ENCODE measurements at places on chromosomes 2 and 18.
A peak's percentile ranks its signal among the peaks of the same experiment; 100 is the strongest.

- DNase-seq = no peak
Measured at GRCh38 chr2:215535741-215536140, 99.9 kb upstream of the FN1 start.

GRCh38 chr2:15814946-15815345 lies 125.4 kb upstream of the MYCN start:
- no peak for DNase-seq

GRCh38 chr2:126653761-126654160 lies 2.2 kb upstream of the GYPC start:
- DNase-seq = no peak

DNA sequence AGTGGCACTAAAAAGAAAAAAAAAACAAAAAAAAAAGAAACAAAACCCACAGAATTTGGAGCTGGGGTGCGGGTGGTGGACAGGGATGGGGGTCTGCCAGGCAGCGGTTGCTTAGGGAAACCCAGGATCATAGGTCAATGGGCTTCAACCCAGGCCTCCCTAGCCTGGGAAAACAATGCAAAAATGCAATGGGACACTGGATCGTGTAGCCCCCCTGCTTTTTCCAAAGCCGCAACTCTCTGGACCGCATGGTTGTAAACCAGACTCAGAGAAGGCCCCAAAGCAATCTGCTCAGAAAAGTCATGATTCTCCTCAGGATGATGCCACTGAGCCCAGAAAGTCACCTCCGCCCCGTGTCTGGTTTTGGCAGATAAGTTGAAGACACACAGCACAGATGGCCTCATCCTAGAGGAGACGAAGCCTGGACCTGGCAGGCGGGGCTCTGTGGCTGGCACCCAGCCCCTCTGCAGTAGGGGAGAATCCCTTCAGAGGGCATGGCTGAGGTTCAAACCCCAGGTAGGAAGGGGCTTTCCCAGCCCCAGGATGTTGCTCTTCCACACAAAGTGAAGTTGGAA lies 5.1 kb downstream of the DLX2 start:
- peak; percentile 22 for DNase-seq

GRCh38 chr2:181859123-181859522 lies 32.4 kb upstream of the ITPRID2 start:
- DNase-seq = no peak

DNA sequence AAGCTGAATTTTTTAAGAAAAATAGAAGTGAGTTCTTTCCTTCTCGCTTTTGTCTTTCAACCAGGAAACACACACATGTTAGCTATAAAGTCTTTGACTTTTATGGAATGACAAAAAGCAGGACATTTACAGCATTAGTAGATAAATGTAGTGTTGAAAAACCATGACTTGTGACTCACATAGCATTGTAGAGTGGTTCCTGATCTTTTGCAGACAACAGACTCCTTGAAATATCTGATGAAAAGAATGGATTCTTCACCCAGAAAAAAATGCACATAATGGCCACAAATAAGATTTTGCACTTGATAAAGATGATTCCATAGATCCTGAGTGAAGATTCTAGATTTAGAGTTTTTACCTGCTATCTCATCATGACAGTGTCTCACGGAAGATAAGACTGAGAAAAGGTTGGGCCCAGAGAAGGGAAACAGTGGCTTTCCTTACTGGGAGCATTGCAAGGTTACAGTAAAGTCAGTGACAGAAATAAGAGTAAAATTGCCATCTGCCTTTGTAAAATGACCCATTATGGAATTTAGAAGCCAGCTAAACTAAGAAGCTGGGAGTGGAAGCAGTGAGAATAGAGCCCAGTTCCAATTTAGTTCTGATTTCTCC lies 14.0 kb downstream of the SMARCAL1 start:
- no peak for DNase-seq

DNA sequence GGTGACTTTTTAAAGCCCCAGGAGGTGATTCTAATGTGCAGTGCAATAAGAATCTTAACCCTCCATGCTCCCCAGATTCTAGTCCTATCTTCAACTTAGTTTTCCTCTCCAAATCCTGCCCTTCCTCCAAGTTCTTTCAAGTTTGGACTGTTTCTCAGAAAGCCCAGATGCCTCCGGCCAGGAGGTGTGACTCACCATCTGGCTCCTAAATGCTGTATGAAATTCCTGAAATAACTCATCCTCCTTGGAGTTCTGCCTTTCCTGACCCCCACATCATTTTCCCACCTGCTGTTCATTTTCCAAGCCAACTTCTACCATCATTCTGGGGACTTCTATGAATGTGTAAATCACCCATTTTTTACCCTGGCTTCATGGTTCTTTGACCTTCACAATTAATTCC lies 118.2 kb upstream of the NOL4 start:
- DNase-seq = no peak

GRCh38 chr18:63192885-63193349 lies 126.7 kb downstream of the BCL2 start:
- DNase-seq = no peak

GRCh38 chr2:223141606-223142005 lies 89.6 kb downstream of the KCNE4 start:
- no peak for DNase-seq

GRCh38 chr2:215299337-215299859 lies 12.5 kb upstream of the ATIC start:
- DNase-seq = no peak

DNA sequence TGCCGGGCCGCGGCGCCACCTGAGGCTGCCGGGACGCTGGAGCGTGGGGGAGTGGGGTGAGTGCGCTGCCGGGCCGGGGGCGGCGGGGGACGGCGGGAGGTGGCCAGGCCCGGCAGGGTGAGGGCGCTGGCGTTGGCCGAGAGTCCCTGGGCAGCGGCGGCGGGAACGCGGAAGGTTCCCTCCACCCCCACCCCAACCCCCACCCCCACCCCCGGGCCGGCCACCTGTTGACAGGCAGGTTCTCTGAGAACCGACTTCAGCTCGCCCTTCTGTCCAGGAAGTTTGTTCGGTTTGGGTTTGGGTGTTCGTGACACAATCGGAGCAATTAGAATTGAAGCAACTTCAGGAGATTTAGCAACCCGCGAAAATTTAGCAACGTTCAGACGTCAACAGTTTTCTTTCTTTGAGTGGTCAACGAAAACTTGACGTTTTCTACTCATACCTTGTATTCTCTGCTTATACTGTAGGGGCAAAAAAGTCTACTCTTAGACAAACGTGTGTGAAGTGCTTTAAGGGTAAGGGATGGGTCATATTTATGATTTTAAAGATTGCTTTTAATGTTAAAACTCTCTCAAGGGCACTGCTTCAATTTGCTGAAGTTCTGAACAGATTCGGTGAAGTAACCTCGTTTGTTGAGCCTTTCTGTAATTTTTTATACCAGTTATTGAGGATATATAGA lies 9.3 kb downstream of the OTX1 start:
- DNase-seq = no peak

- peak; percentile 89 for DNase-seq
Measured at GRCh38 chr2:85418132-85419008, at the start of gene SH2D6. TSS of gene SH2D6 (plus strand) at chr2:85418714. CDS start at chr2:85429466, 10,752 bp downstream.

GRCh38 chr2:220455351-220455990 lies 828.0 kb downstream of the SLC4A3 start:
- DNase-seq = no peak

GRCh38 chr2:70531419-70532086 lies 22.1 kb downstream of the TGFA start:
- no peak for DNase-seq

Measured in activated T-cell treated with anti-CD3 and anti-CD28 coated beads, Interleukin-2, amount 50 U/mL, for 1 hour (primary cell).